ENCODE measurements at places on chromosomes 7 and 10.

DNA sequence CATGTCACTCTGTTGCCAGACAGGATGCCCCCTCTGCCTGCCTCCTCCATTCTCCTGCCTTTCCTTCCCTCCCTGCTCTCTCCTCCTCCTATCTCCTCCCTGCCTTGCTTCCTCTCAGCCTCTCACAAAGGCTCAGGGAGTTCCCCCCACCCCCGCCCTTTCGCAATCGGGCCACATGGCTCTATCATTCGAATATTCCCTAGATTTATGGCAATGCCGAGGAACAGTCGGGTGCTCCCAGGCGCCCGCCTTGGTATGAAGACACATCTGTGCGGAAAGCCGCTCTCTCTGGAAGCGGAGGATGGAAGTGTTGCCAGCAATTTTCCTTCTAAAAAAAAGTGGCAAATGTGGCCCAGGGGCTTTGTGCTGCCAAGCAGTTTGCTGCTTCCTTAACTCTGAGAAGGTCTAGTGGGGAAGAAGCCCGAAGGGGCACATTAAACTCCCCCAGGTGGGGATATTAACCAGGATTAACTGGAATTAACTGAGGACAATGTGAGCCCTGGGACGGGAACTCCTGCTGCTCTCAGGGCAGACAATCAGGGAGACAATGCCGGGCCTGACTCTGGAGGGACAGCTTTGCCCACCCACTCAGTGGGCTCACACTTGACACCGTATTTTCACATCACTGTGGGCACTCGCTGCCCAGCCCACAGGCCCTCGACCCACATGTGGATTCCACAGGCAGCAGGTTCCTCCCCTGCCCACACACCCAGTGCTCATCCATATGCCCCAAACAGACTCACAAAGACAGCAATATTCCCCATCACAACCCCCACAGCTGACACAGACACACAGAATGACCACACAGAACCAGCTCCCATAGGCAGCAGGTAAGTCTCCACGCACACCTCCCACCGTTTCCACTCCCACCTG is 88.4 kb upstream of the SMNDC1 start:
- DNase-seq, result no peak

DNA sequence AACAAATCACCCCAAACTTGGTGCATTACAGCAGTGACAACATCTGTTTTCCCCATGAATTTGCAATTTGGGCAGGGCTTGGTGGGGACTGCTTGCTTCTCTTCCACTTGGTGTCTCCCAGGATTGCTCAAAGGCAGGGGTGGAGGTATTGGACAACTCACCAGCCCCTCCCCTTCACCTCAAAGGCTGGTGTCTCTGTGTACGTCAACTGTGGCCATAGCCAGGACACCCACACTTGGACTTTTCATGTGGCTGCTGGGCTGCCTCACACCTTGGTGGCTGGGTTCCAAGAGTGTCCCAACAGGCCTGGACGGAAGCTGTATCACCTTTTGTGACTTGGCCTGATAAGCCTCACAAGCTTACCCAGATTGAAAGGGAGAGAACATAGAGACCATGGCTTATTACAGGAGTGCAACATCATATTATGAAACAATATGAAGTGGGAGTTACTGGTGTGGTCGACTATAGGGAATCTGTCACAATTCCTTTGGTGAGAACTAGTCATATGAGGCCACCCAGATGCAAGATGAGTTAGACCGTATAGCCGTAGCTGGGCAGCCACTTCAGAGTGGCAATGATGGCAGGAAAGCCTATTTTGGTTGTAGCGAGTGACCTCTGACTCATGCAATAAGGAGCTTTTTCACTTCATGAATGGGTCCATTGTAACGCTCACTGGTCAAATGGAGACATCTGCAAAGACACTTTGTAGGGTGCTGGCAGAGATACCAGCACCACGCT is 187.6 kb upstream of the ITGB1 start:
- DNase-seq, result no peak

DNA sequence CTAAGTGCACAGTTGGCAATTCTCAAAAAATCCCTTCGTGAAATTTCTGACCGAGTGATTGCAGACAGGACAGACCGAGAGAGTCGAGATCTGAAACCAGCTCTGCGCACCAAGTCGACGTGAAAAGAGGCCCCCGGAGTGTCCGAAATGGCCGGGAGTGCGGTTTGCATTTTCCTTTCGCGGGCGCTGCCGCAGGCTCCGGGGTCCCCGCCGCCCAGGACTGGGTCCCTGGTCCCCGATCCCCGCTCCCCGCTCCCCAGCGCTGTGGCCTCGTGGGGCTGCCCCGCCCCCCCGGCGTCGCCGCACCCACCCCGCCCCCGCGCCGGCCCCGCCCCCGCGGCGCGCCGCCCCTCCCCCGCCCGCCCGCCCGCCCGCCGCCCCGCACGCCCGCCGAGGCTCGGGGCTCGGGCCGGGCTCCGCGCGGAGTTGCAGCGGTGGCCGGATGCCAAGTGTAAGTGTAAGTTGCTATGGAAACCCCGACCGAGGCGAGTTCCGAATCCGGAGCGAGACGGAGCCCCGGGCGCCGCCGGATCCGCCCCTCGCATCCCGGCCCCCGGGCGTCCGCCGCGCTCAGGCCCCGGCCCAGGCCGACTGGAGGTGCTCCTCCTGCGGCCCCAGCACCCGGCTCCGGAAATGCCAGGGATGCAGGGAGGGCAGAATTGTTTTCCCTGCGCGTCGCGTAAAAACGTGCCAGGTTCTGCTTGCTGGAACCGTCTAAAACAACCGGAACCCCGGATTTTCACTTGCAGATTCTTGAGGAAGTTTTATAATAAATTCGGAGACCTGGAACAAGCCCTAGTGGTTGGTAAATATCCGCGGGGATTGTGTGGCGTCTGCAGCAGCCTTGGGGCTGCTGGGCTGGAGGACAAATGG is 4.6 kb downstream of the BMI1 start:
- DNase-seq, result peak; percentile 51

DNA sequence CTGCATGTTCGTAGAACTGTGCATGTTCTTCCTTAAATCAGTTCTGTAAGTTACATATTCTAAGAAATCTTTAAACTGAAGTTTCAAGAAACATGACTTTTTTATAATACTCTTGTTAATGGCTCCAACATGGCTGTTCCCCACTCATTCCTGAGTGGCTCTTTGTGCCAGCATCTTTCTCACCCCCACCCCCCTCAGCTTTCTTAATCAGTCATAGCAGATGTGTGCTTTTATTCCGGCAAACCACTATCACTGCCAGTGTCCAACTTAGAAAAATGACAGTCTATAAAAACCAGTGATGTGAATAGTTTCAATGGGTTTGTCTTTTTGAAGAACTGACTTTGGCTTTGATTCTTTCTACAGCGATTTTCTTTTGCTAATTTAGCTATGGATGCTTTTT is 37.6 kb downstream of the PITRM1 start:
- no peak for DNase-seq

DNA sequence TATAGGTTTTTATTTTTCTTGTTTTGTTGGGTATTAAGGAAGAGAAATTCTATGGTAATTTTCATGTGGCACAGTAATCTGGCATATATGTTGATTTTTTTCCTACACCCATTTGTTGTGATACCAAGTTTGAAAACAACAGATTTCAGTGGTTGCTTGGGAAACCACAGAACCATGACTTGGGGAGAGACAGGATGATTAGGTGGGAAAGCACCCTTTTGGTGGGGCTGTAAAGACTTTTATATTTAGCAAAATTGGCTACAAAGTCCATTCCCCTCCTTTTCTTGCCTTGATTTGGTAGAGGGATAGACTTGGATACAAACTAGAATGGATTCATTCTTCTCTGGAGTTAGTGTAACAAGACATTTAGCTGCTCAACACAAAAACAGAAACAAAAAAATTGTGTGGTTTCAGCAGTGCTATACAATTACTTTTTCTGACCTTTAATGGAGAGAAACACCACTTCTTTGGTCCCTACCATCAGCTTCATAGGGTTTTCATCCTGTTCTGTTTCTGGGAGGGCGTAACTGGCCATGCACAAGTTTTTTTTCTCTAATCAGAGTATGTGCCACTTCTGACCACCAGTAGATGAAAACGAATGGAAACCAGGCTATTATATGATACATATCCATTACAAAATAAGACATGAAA is 52.7 kb downstream of the FIGNL1 start:
- no peak for DNase-seq

- DNase-seq, result no peak
Observed at GRCh38 chr7:90853205-90853604, 257.1 kb downstream of the CDK14 start.

DNA sequence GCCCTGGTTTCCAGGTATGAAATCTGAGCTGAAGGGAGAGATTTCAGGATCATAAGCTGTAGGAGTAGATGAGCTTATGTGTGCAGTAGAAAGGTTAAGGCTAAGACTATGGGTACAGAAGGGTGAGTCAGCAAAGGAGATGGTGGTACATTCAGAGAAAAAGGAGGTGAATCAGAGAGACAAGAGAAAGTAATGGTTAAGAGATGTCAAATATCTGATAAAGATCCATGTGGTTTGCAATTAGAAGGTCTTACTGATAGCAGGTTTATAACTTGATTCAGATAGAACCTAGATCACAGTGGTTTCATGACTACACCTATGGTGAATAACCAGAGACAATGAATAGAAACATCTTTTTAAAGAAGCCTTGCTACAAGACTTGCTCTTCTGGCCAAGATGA is 4.5 kb upstream of the NPY start:
- no peak for DNase-seq

DNA sequence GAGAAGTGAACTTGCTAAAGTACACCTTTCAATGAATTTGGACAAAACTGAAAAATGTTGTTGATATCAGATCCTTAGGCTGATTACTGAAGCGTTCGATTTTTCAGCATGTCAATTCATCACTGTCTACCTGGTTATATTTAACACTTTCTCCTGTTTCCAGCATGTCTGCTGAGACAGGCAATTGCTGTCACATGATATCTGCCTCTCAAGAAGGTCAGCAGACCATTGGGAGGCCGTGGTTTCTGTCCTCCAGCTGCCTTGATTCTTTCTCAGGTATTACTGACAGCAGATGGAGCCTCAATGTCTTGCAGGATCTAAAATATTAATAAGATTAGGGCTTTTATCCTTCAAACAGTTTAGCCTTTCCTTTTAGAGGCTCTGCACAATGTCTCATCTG is 127.5 kb downstream of the SNX10 start:
- no peak for DNase-seq

- DNase-seq, result no peak
Observed at GRCh38 chr10:80164596-80164995, 32.1 kb downstream of the PLAC9 start.

- DNase-seq, result no peak
Observed at GRCh38 chr10:124996127-124996853, 54.4 kb downstream of the ZRANB1 start.

DNA sequence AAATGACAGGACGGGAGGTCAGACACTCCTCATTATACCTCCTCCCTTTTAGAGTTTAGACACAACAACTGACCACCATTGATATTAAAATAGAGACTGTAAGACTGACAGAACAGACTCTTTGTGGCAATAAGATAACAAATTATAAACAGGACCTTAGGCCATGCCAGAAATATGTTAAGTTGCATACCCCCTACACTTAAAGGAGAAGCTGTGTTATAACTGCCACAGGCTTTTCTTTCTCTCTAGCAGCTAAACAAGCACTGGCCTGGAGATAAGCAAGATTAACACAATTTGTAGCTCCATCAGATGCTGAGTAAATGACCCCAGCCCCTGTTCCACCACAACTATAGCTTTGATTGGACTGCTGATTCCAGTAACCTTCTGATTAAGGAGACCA is 10.5 kb upstream of the UNC5B start:
- no peak for DNase-seq

DNA sequence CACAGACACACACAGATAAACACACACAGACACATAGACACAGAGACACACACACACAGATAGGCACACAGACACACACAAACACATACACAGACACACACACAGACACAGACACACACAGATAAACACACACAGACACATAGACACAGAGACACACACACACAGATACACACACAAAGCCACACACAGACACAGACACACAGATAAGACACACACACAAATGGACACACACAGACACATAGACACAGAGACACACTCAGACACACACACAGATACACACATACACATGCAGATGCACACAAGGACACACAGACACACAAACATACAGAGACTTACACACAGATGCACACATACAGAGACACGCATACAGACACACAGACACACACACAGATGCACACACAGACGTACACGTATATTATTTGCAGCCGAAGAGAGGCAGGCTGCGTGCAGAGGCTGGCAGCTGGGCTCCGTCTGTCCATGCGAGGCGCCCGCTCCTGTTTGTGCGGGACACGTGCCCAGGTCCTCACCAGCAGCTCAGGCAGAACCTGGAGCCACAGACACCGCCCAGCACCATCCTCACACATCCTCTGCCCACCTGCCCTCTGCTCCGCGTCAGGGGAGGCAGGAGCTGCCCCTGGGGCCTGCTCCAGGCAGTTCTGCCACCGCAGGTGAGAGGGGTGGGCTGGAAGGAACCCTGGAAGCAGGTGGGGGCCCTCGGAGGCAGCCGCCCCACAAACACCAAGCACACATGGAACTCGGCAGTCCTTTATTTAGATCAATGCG is 1.2 kb downstream of the CALML5 start:
- no peak for DNase-seq

DNA sequence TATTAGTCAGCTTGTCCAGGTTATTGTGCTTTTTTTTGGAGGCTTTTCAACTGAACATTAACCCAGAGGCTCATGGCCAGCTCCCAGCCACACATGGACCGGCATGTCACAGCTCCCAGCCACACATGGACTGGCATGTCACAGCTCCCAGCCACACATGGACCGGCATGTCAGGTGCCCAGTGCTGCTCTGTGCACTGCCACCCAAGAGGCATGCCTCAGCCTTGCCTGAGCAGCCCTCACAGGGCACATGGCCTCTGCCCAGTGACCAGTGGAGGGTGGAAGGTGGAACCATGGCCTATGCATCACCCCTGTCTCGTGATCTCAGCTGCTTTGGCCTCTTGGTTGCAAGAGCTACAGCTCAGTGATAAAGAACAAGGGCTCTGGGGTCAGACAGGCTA is 119.8 kb downstream of the OAT start:
- DNase-seq, result no peak

DNA sequence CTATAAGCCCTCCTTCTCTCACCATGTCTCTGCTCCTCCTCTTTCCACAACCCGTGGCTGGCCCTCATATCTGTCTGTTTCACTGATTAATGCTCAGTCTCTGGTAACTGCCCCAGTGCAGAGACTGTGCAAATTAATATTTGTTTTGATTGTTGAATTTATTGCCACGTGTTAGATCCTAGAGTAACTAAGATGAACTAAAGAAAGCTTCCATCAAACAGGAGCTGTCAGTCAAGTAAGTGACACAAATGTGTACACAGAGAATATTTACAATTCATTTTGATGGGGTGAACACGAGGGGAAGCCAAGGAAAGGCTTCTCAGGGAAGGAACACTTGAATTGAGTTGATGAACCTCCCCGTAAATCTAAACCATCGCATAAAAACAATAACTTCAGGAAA is 182.5 kb downstream of the BAMBI start:
- no peak for DNase-seq

- DNase-seq, result no peak
Observed at GRCh38 chr10:70432101-70432500, 9.4 kb downstream of the NODAL start.

GRCh38 chr10:108788891-108789290 is 1134.4 kb downstream of the XPNPEP1 start:
- DNase-seq, result no peak

GRCh38 chr10:35172574-35172973 is 45.9 kb downstream of the CREM start:
- DNase-seq, result no peak
